HuH-7 (cell line): ENCODE measurements at places on chromosomes 12 and 14.

DNA sequence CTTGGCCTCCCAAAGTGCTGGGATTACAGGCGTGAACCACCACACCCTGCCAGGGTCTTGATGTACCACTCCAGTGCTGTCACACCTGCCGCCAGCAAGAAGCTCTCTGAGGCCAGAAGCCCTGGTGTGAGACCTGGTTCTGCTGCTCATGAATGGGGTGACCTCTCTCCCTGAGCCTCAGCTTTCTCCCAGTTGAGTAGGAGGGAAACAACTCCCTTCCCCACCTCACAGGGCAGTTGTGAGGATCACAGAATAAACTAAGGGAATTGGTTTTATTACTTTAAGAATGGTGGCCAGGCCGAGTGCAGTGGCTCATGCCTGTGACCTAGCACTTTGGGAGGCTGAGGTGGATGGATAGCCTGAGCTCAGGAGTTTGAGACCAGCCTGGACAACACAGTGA is 5.8 kb upstream of the CD63 start:
- DNase-seq = no peak

GRCh38 chr12:82919388-82920054 is 232.8 kb downstream of the TMTC2 start:
- DNase-seq = no peak

DNA sequence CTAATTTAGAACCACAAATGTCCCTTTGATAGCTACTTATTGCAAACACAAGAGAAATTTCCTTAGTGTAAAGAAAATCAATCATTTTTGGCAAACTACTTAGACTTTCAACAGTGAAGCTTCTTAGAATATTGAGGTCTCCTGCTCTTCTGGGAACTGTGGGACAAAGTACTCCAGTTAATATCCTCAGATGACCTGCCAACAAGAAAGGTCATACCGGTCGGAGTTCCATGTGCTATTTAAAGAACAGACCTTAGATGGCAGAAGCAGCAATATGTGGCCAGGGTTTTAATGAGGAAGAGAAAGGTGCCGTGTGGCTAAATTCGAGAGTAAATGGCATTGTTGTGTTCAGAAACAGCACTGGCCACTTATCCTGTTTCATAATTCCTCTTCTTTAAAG is 114.7 kb upstream of the AMIGO2 start:
- DNase-seq = no peak

GRCh38 chr14:77406086-77406485 is 17.2 kb downstream of the NOXRED1 start:
- no peak for DNase-seq

- no peak for DNase-seq
Observed at GRCh38 chr12:18130851-18131250, 40.9 kb upstream of the RERGL start.

- DNase-seq = no peak
Observed at GRCh38 chr12:10158406-10158805, 13.5 kb downstream of the OLR1 start.

GRCh38 chr14:26478967-26479366 is 118.9 kb downstream of the NOVA1 start:
- DNase-seq = no peak

DNA sequence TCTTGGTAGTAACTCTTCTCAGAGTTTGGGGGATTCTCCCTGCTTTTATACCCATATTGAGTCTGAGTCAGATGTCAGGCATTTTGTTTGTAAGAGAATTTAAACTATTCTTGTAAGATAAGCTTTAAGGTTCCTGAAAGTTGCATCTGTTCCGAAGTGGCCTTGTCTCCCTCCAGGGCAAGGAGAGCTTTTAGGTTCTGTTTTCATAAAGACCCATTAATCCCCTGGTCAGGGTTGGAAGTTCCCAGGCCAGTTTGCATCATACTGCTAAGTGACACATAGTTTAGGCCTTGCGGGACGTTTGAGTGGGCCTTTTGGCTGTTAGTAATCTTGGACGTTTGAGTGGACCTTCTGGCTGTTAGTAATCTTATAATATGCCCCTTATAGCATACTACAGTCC is 396.7 kb downstream of the NPAS3 start:
- DNase-seq = no peak

DNA sequence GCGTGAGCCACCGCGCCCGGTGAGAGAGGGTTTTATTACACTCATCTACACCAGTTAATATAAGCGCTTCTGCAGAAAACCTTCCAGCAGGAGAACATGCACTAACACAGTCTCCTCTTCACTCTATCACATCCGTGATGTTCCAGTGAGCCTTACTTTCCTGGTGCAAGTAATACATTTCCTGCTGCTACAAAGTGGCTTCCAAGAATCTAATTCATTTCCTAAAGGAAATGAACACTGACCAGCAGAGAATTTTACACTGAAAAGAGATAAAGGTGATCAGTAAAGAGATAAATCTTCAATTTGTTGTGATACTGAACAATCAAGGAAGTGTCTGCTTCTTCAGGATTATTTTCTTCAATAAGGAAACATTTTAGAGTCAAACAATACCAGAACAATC is 39.5 kb downstream of the ZFYVE21 start:
- DNase-seq = no peak
